ENCODE measurements at places on chromosomes 6 and 20.

- DNase-seq: no peak
These were observed 88.1 kb upstream of the STMND1 start for GRCh38 chr6:17013701-17014100.

GRCh38 chr20:37914672-37915433 lies 11.9 kb downstream of the VSTM2L start:
- DNase-seq: no peak

- DNase-seq: no peak
These were observed 26.6 kb upstream of the TGM2 start for GRCh38 chr20:38191654-38192053.

DNA sequence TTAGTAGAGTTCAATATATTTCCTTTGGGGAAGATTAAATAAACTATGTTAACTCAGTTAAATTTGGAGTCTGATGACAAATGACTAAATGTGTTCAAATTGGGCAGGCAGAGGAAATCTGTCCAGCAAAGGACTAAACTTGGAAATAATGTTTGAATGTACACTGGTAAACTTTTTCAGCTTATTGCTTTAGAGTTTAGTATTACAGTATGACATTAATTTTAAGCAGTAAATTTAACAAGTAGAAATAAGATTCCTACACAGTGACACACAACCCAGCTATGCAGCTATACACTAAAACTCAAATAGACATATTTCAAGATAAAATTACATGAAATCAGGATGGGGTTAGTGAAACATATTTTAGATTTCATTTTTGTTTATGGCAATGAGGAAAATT lies 42.6 kb upstream of the HDGFL1 start:
- DNase-seq: no peak

GRCh38 chr6:42066156-42066675 lies 15.9 kb downstream of the TAF8 start:
- DNase-seq: no peak

- DNase-seq: peak; percentile 14
These were observed 9.0 kb downstream of the ADA start for GRCh38 chr20:44642203-44643153.

GRCh38 chr6:163449076-163449475 lies 34.6 kb downstream of the QKI start:
- DNase-seq: no peak

- DNase-seq: no peak
These were observed 26.8 kb upstream of the SLC9A8 start for GRCh38 chr20:49785852-49786175.

GRCh38 chr20:1619861-1620444 lies at the start of gene SIRPB1:
Gene SIRPB1, minus strand, starts transcription at chr20:1620009. Its CDS starts 65 bp downstream, at chr20:1619944.
- DNase-seq: no peak

DNA sequence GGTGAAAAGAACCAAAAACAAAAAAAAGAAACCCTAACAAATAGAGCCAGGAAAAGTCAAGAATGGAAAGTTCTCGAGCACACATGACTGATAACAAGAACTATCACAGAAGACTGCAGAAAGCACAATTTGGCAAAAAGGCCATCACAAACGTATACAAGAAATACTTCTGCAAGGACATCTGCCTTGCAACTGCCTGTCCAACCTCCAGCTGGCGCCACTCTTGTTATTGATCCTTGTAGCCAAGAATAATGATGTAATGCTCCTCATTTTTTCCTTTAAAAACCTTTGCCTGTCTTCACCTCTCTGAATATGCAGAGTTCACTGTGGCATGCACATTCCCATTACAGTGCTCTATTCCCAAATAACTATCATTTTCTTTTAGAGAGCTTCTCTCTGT lies 87.9 kb upstream of the BMP5 start:
- DNase-seq: no peak

- DNase-seq: peak; percentile 12
These were observed 56.3 kb downstream of the TSHZ2 start for GRCh38 chr20:53028337-53029007.

DNA sequence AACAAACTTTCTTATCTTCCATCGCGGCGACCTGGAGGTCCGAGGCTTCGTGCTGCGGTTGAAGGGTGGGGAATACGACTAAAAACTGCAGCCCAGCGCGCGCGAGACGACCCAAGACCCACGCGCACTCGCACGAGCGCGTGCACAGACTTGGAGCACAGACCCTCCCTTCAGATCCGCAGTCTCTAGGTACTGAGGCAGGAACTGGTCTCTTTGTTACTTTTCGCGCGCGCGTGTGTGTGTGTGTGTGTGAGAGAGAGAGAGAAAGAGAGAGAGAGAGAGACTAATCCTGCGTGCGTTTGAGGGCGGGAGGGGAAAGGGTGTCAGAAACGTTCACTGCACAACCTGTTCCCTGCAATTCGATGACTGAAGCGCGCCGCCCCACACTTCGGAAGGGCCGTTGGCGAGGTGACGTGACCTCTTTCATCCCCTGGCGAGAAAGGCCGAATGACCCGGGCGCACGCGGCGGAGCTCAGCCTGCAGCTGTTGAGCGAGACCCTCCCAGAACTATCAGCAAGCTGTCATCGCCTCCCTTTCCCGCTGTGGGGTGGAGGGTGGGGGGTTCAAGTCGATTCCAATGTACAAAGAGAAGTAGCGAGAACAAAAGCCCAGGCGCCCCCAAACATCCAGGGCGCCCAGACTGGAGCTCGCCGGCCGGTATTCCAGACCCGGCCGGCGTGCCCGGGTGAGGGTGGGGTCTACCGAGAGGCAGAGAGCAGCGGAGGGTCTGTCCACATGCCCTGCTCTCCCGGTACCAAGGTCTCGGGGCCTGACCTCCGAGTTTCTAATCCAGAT lies 1.5 kb upstream of the TUBB2B start:
- peak; percentile 26 for DNase-seq

GRCh38 chr6:159654483-159655098 lies 38.5 kb downstream of the SOD2 start:
- no peak for DNase-seq

DNA sequence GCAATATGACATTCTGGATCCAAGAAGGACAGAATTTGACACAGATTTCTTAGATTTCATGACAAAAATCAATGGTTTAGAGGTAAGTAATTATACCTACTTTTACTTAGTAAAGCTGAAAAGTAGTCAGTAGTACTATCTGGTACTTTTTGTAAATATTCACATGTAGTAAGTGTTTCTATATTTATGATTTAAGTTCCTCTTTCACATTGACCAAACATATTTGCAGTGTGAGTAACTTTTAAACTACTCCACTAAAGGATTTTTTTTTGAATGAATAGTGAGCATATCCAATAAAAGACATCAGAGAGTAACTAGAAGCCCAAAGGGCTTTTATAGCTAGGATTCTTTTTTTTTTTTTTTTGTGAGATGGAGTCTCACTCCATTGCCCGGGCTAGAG lies 60.8 kb downstream of the DNAH8 start:
- no peak for DNase-seq

- no peak for DNase-seq
These were observed 100.4 kb downstream of the LY86 start for GRCh38 chr6:6688951-6689350.

GRCh38 chr20:51505566-51505965 lies 37.0 kb downstream of the NFATC2 start:
- no peak for DNase-seq
